ENCODE measurements at places on chromosomes 11 and 22. TPM values are rescaled to one million over a fixed set of nuclear protein-coding genes. Genes with fewer than 3 reads are reported as not detected.

Gene FGF19
- not detected for total RNA-seq

DNA sequence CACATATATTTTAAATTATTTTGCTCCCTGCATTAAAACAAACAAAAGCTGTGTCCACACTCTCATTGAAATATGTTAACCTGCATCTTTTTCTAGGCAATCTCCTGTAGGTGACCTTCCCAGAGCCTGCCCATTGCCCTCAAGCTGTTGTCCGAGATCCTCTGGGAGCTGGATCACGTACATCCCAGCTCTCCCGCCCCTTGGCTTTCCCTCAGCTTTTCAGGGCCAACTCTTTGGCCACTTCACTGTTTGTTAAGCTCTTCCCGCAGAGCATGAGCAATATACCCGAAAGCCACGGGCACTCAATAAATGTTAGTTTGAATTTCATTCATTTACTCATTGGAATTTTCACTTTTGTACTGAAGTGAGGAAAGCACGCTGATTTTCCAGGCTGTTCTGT lies 32.2 kb downstream of the ELMOD1 start:
- no peak for DNase-seq
- H3K36me3 ChIP-seq, result no peaks in the 10 kb centered on the region
- H3K4me3 ChIP-seq, result no peak overlapping the region
- no peaks in the 10 kb centered on the region for H3K4me1 ChIP-seq
- no peaks in the 10 kb centered on the region for H3K27me3 ChIP-seq

GRCh38 chr11:77879218-77879617 lies 58.3 kb downstream of the AAMDC start:
- no peak overlapping the region for H3K4me3 ChIP-seq
- no peak for DNase-seq
- no peak overlapping the region for H3K27ac ChIP-seq
- H3K4me1 ChIP-seq, result no peaks in the 10 kb centered on the region

- H3K4me1 ChIP-seq, result no peaks in the 10 kb centered on the region
- no peak overlapping the region for H3K4me3 ChIP-seq
- no peak overlapping the region for H3K27ac ChIP-seq
- H3K36me3 ChIP-seq, result no peaks in the 10 kb centered on the region
- no peaks in the 10 kb centered on the region for H3K27me3 ChIP-seq
Observed at GRCh38 chr11:94708642-94709041, 59.5 kb upstream of the AMOTL1 start.

DNA sequence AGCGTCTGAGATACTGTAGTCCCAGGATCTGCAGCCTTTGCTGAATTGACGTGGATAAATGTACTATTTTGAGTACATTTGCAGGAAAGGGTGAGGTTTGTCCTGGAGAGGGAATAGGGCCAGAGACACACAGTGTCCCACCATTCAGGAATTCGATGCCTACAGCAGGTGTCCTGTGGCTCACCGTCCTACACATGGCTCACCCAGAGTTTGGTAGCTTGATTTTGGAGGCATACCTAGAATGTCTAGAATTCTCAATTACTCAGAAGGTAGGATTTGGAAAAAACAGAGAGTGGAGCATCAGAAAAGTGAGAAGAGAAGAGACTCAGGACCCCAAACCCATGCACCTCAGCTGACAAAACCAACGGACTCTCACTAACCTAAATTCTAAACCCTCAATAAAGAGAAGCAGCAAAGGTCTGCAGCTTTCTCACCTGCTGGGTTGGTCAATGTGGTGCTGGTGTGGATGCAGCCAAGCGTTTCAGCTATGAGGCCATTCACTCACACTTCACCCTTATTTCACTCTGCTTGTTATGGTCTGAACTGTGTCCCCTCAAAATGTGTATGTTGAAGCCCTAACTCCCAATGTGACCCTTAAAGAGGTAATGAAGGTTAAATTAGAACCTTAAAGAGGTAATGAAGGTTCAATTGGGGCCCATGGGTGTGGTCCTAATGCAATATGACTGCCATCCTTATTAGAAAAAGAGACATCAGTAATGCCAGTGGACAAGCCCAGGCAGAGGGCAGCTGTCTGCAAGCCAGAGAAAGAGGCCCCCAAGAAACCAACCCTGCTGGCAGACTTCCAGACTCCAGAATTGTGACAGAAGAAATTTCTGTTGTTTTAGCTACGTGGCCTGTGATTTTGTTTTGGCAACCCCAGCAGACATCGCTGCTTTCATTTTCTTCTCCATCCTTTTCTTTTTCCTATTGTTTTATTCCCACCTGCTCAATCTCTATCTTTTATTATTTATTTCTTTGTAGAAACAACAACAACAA lies 187.8 kb downstream of the SNX19 start:
- no peaks in the 10 kb centered on the region for H3K4me1 ChIP-seq
- H3K4me3 ChIP-seq, result no peak overlapping the region
- no peaks in the 10 kb centered on the region for H3K36me3 ChIP-seq
- H3K27me3 ChIP-seq, result no peaks in the 10 kb centered on the region
- no peak overlapping the region for H3K27ac ChIP-seq
- DNase-seq, result no peak

All from left lung (tissue), 14 donors.